Activated CD4-positive, alpha-beta memory T cell treated with anti-CD3 and anti-CD28 coated beads, Interleukin-2, amount 10 ng/mL, durations not matched to agents 7 days and 5 days (primary cell): ENCODE measurements at places on chromosomes 7 and 10. TPM values are rescaled to one million over a fixed set of nuclear protein-coding genes. Genes with fewer than 3 reads are reported as not detected.
A peak's percentile ranks its signal among the peaks of the same experiment; 100 is the strongest.

Gene MPP7
- total RNA-seq, result 4.3 TPM

Gene FUOM
- 11.4 TPM for total RNA-seq

Gene FEZF1
- not detected for total RNA-seq

Gene ELN
- not detected for total RNA-seq

Gene TM9SF3
- 82.8 TPM for total RNA-seq

Gene SPDYE1
- total RNA-seq, result not detected

Gene ABCB4
- total RNA-seq, result not detected

Gene TRIM56
- total RNA-seq, result 72.7 TPM

Gene FRMD4A
- 0.30 TPM for total RNA-seq

Gene WIPF3
- not detected for total RNA-seq

Gene ANKRD30A
- total RNA-seq, result not detected

Gene GDF10
- not detected for total RNA-seq

GRCh38 chr7:1569440-1569832 is 396 bp downstream of the PSMG3 start:
- peak overlapping the region; percentile 90 for H3K27ac ChIP-seq
- no peak for DNase-seq
- peaks cover 42% of the 10 kb centered on the region for H3K4me1 ChIP-seq
- peak overlapping the region; percentile 81 for H3K4me3 ChIP-seq

DNA sequence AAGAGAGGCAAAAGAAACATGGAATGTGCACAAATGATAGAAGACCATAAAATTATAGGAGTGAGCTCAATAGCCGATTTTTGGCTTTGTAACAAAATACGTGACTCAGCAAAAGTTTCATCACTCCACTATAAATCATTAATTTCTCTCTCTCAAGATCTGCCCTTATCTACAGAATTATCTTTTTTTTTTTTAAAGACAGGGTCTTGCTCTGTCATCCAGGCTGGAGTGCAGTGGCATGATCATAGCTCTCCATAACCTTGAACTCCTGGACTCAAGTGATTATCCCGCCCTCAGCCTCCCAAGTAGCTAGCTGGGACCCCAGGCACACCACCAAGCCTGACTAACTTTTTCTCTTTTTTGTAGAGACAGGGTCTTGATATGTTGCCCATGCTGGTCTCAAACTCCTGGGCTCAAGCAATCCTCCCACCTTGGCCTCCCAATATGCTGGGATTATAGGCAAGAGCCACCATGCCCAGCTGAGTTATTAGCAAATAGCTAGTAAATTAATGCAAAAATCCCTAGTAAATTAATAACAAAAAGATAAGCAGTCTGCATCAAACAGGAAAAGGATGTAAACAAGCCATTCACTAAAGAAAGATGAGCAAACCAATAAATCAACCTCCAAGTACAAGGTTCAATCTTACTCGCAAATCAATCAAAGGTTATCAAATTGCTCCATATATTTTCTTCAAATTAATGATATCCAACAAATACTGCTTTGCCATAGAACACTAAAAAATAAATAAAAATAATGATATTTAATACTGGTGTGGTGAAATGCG is 450.7 kb downstream of the PARD3 start:
- H3K27me3 ChIP-seq, result no peaks in the 10 kb centered on the region
- H3K4me3 ChIP-seq, result no peak overlapping the region
- no peaks in the 10 kb centered on the region for H3K4me1 ChIP-seq
- no peaks in the 10 kb centered on the region for H3K36me3 ChIP-seq
- DNase-seq, result no peak

- no peak for DNase-seq
- H3K4me3 ChIP-seq, result no peak overlapping the region
- peaks cover 12% of the 10 kb centered on the region for H3K27me3 ChIP-seq
- H3K27ac ChIP-seq, result no peak overlapping the region
- no peaks in the 10 kb centered on the region for H3K36me3 ChIP-seq
These were observed 4.1 kb downstream of the PRXL2A start for GRCh38 chr10:80412486-80412885.

GRCh38 chr7:74306730-74307469 is 17.7 kb downstream of the CLIP2 start:
- H3K4me1 ChIP-seq, result peaks cover 27% of the 10 kb centered on the region
- no peak overlapping the region for H3K27ac ChIP-seq
- no peak for DNase-seq
- no peak overlapping the region for H3K4me3 ChIP-seq
- H3K36me3 ChIP-seq, result peaks cover 6% of the 10 kb centered on the region
- H3K27me3 ChIP-seq, result peaks cover 15% of the 10 kb centered on the region

GRCh38 chr10:112132435-112132834 is 51.1 kb downstream of the GPAM start:
- peaks cover 6% of the 10 kb centered on the region for H3K27me3 ChIP-seq
- H3K4me1 ChIP-seq, result no peaks in the 10 kb centered on the region
- no peak overlapping the region for H3K4me3 ChIP-seq
- H3K27ac ChIP-seq, result no peak overlapping the region
- H3K36me3 ChIP-seq, result no peaks in the 10 kb centered on the region

DNA sequence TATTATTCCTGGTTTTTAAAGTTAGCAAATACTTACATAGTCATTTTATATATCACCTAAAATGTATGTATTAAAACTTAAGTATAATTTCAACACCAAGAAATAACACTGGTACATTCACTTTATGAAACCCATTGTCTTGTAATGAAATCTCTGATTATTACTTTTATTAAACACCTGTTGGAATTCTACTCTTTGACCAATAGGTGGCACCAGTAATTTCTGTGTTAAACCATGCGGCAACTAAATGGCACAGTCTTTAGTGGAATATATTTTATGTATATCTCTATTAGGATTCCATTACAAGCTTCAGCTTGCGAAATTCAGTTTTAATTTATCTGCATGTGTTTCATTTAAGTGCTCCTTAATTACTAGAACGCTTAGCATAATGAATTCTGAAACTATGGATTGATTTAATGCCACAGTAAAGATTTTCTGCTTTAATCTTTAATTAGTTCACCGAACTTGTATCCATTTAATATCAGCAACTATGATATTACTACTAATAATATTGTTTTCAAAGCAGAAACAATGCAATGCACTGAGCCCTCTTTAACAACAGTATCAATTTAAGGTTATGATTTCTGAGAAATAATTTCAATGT is 181.3 kb downstream of the MAGI2 start:
- no peaks in the 10 kb centered on the region for H3K4me1 ChIP-seq
- H3K4me3 ChIP-seq, result no peak overlapping the region
- H3K27me3 ChIP-seq, result no peaks in the 10 kb centered on the region
- H3K27ac ChIP-seq, result no peak overlapping the region

DNA sequence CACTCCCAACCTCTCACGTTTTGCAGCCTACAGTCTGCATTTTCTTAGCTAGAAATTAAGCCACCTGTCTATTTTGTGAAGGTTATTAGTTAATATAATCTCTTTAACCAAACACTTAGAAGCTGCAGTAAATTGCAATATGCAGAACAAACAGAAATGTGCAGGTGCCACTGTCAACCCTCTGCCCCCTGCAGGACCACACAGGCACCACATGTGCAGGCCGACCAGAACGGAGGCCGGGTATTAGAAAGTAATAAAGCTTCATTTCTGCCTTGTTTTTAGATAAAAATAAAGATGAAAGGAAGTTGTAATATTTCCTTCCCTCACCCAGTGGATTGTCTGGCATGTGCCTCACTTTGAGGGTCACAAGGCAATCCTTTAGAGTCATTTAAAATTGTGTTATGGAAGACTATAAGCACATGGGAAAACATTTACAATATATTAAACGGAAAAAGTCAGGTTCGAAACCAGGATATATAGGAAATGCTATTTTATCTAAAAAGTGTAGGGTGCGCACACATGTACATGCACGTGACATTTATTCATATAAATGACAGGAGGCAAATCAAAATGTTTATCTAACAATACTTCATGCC is 158.2 kb downstream of the ARHGAP12 start:
- no peak overlapping the region for H3K4me3 ChIP-seq
- H3K36me3 ChIP-seq, result no peaks in the 10 kb centered on the region
- peak; percentile 63 for DNase-seq
- no peak overlapping the region for H3K27ac ChIP-seq

GRCh38 chr10:120480065-120480600 is 23.1 kb downstream of the PLPP4 start:
- H3K4me3 ChIP-seq, result no peak overlapping the region
- no peak overlapping the region for H3K27ac ChIP-seq
- no peaks in the 10 kb centered on the region for H3K36me3 ChIP-seq
- no peak for DNase-seq
- no peaks in the 10 kb centered on the region for H3K4me1 ChIP-seq
- no peaks in the 10 kb centered on the region for H3K27me3 ChIP-seq

DNA sequence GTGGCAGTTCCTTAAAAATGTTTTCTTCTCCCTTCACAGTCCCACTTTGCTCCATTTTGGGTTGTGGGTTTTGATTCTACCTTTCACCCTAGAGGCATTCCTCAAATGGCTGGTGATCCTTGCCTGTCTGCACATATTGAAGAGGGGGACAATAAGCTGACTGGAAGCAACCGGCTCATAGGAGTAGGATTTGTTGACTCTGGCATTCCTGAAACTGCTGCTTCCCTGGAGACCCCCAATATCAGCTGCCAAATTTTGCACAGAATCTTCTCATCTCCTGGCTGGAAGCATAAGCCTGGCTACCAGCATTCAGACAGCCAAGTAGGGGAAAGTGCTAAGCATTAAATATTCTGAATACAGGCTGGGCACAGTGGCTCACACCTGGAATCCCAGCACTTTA is 53.7 kb downstream of the KIF5B start:
- H3K4me1 ChIP-seq, result peaks cover 6% of the 10 kb centered on the region
- peaks cover 7% of the 10 kb centered on the region for H3K36me3 ChIP-seq

GRCh38 chr7:105602325-105603305 is 21.3 kb upstream of the EFCAB10 start:
- no peaks in the 10 kb centered on the region for H3K4me1 ChIP-seq
- peaks cover 6% of the 10 kb centered on the region for H3K27me3 ChIP-seq
- DNase-seq, result no peak
- H3K27ac ChIP-seq, result no peak overlapping the region
- no peak overlapping the region for H3K4me3 ChIP-seq
- H3K36me3 ChIP-seq, result no peaks in the 10 kb centered on the region

DNA sequence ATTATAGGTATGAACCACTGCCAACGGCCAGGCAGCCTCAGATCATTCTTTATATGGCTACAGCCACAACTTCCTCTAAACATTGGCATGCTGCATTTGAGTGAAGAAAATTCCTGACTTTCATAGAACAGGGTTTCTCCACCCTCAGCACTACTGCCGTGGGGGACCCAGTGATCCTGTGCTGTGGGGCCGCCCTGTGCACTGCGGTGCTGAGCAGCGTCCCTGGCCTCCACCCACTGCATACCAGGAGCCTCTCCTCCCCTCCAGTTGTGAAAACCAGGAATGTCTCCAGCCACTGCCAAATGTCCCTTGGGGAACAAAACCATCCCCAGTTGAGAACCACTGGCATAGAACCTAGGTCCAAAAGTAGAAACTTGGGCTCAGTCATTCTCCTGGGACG is 15.8 kb downstream of the CNPY1 start:
- no peak for DNase-seq
- H3K36me3 ChIP-seq, result no peaks in the 10 kb centered on the region
- H3K4me3 ChIP-seq, result no peak overlapping the region
- peaks cover 57% of the 10 kb centered on the region for H3K27me3 ChIP-seq
- peaks cover 9% of the 10 kb centered on the region for H3K4me1 ChIP-seq

DNA sequence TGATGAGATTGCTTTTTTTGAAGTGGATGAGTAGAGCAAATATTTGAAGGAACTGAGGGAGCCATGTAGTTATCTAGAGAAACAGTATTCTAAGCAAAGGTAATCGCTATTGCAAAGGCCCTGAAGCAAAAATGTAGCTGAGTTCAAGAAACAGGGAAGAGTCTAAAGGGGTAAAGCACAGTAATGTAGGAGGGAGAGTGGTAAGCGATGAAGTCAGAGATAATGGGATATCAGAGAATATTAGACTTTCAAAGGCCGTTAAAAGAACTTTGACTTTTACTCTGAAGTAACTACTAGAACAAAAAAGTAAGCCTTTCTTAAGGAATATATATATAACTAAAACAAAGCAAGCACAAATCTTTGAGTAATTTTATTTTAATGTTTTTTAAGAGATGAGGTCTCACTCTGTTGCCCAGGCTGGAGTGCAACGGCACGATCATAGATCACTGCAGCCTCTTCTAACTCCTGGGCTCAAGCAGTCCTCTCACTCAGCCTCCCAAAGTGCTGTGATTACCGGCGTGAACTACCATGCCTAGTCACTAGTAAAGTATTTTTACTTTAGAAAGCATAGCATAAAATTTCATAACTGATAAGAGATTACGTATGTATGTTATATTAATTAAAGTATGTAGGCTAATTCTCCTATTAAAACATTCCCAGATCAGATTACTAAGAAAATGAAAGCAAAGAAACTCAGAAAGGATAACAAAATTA is 61.7 kb upstream of the OIT3 start:
- H3K4me1 ChIP-seq, result no peaks in the 10 kb centered on the region
- no peaks in the 10 kb centered on the region for H3K36me3 ChIP-seq
- no peaks in the 10 kb centered on the region for H3K27me3 ChIP-seq
- no peak overlapping the region for H3K4me3 ChIP-seq

- DNase-seq, result no peak
- peaks cover 18% of the 10 kb centered on the region for H3K27me3 ChIP-seq
- H3K4me1 ChIP-seq, result peaks cover 14% of the 10 kb centered on the region
These were observed 55.4 kb upstream of the RNF32 start for GRCh38 chr7:156585025-156585648.
